Pancreas (tissue), 10 donors: ENCODE measurements at places on chromosomes 3 and 15. TPM values are rescaled to one million over a fixed set of nuclear protein-coding genes. Genes with fewer than 3 reads are reported as not detected.

- H3K27ac ChIP-seq: no peak overlapping the region
- no peak for DNase-seq
- H3K27me3 ChIP-seq: no peaks in the 10 kb centered on the region
- H3K4me1 ChIP-seq: peaks cover 5% of the 10 kb centered on the region
Measured at GRCh38 chr15:49627407-49627877, 6.6 kb downstream of the DTWD1 start.

WDR93 gene
- total RNA-seq: 0.19 TPM

GRCh38 chr15:88316586-88316985 is 60.0 kb upstream of the NTRK3 start:
- no peak for DNase-seq
- no peak overlapping the region for H3K27ac ChIP-seq
- no peaks in the 10 kb centered on the region for H3K36me3 ChIP-seq

DNA sequence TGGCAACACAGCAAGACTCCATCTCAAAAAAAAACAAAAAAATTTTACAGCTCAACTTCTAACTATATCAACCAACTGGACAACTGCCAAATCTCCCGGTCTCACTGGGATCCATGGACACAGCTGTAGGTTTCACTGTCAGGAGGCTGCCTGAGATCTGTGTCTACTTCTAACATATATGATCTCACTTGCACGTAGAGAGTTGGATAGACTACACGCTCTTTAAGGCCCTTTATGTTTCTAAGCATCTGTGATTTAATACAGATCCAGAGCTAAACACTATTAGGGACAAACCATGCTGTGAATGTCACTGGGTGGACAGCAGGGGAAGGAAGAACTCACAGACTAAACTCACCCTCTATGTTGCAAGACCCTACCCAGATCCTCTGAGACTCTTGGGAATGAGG is 13.0 kb upstream of the APOD start:
- no peak for DNase-seq
- no peaks in the 10 kb centered on the region for H3K27me3 ChIP-seq
- no peaks in the 10 kb centered on the region for H3K36me3 ChIP-seq
- H3K27ac ChIP-seq: no peak overlapping the region
- no peaks in the 10 kb centered on the region for H3K4me1 ChIP-seq
- H3K4me3 ChIP-seq: no peak overlapping the region

GRCh38 chr15:90957031-90957790 is 2.5 kb downstream of the RCCD1 start:
- peak; percentile 51 for DNase-seq
- peak overlapping the region; percentile 52 for H3K27ac ChIP-seq
- H3K36me3 ChIP-seq: no peaks in the 10 kb centered on the region

GRCh38 chr3:37981348-37981664 is 9.3 kb upstream of the VILL start:
- no peak for DNase-seq
- no peak overlapping the region for H3K27ac ChIP-seq
- no peaks in the 10 kb centered on the region for H3K36me3 ChIP-seq
- H3K27me3 ChIP-seq: no peaks in the 10 kb centered on the region

DNA sequence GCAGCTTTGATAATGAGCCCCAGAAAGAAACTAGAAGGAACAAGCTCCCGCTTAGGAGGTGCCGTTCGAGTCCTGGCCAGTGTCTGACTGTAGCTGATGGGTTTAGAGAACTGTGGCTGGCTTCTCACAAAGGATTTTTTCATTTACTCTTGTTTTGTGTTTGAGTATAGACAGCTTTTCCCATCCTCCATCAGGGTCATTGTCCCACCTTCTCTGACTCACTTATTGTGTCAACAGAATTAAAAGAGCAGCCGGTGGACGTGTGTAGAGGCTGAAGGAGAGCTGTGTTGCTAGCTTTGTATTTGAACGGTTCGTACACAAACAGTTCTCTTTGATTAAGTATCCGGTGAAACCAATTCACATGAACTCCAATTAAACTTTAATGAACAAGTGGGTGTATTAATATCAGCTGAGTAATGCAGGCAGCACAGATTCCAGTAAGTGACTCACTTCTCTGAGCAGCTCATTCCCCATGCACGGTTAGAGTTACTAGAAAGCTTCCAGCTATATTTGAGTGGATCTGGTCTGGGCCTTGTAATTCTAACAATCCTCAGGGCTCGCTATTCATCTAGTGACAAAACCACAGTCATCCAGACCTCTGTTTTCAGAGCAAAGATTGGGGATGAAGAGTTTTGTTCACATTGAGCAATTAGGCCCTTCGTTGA is 141.0 kb downstream of the LPP start:
- H3K4me1 ChIP-seq: peaks cover 38% of the 10 kb centered on the region
- no peaks in the 10 kb centered on the region for H3K27me3 ChIP-seq
- H3K27ac ChIP-seq: peak overlapping the region; percentile 80
- H3K4me3 ChIP-seq: no peak overlapping the region

GRCh38 chr3:73868688-73869315 is 244.1 kb upstream of the PDZRN3 start:
- no peak overlapping the region for H3K27ac ChIP-seq
- no peak for DNase-seq
- no peaks in the 10 kb centered on the region for H3K27me3 ChIP-seq
- H3K36me3 ChIP-seq: no peaks in the 10 kb centered on the region

AVEN gene
- 8.7 TPM for total RNA-seq
